RPMI8226 (cell line): ENCODE measurements at places on chromosomes 7 and 10.

- peak; percentile 3 for DNase-seq
Observed at GRCh38 chr10:93993782-93994437, at the start of gene PLCE1. Gene PLCE1, plus strand, starts transcription at chr10:93993931. Its CDS starts 37,116 bp downstream, at chr10:94031047.

DNA sequence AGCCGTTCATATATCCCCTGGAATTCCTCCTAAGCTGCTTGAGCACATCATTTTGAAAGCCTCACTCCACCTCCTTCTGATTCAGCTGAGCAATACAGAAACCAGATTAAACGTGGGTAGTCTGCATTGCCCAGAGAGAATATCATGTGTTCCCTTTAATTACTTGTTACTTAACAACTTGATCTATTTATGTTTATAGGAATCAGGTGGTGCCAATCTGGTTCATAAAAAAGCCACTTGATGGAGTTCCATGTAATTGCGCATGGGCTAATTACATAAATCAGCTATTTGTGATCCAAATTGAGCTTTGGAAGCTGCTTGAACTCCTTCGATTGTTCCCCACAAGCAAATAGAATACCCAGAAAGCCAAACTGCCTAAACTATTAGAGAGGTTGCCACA lies 114.7 kb upstream of the ADCY1 start:
- no peak for DNase-seq

DNA sequence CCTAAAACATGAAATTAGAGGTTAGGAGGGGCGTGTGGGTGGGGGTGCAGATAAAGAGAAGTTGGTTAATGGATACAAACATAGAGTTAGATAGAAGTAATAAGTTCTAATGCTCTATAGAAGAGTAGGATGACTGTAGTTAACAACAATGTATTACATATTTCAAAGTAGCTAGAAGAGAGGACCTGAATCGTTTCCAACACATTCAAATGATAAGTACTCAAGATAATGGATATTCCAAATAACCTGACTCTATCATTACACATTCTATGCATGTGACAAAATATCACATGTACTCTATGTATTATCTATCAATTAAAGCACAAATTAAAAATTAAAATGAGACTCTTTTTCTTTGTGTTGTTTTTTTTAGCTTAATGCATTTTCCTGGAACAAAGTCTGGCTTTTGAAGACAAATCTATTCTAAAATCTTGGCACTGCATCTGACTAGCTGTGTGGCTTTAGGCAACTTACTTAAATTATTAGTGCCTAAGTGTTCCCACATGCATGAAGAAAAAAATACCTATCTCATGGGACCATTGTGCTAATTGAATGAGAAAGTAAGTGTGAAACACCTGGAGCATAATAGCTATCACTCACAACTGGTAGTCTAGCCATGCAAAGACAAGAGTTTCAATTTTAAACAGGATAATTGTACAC lies 75.7 kb downstream of the SEMA3C start:
- no peak for DNase-seq

GRCh38 chr7:97025983-97026714 lies 1.5 kb upstream of the DLX5 start:
- DNase-seq, result no peak

- DNase-seq, result no peak
Observed at GRCh38 chr10:91700273-91700672, 67.4 kb upstream of the PPP1R3C start.

DNA sequence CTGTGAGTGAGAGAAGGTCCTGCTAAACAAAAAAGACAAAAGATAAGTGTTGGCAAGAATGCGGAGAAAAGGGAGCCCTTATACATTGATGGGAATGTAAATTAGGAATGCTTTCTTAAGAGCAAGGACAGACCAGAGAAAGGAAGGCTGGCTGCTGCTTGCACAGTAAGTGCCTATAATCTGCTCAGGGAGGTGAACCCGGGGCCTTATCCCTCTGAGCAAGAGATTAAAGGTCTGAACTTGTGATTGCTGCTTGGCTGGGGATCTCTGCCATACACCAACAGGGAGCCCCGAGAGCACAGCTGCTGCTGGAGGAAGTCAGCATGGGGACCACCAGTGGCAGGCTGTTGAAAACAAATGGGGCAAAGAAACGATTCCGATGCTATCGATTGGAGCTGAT lies 32.0 kb upstream of the CRTAC1 start:
- no peak for DNase-seq

DNA sequence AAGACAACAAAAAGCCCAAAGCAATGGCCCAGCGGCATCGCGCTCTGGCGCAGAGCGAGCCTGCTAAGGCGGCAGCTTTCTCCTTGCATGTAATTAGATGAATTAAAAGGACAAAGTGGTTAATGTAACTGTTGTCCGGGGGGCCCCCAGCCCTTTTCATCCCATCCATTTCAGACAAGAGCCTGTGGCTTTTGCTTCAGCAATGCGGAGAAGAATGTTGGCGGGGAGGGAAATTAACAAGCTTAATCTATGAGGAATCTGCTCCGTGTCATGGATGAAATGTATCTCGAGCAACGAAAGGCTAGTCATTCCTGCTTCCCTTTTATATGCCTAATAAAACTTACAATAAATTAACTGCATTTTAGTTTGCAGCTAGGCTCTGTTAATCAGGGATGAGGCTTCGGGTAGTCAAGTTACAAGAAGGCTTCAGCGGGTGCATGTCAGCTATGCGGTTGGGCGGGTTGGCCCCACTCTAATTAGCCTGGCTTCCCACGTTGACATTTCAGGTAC lies 203.3 kb downstream of the BUB3 start:
- DNase-seq, result no peak

GRCh38 chr7:66921918-66922486 lies 977 bp downstream of the TMEM248 start:
- DNase-seq, result peak; percentile 67

DNA sequence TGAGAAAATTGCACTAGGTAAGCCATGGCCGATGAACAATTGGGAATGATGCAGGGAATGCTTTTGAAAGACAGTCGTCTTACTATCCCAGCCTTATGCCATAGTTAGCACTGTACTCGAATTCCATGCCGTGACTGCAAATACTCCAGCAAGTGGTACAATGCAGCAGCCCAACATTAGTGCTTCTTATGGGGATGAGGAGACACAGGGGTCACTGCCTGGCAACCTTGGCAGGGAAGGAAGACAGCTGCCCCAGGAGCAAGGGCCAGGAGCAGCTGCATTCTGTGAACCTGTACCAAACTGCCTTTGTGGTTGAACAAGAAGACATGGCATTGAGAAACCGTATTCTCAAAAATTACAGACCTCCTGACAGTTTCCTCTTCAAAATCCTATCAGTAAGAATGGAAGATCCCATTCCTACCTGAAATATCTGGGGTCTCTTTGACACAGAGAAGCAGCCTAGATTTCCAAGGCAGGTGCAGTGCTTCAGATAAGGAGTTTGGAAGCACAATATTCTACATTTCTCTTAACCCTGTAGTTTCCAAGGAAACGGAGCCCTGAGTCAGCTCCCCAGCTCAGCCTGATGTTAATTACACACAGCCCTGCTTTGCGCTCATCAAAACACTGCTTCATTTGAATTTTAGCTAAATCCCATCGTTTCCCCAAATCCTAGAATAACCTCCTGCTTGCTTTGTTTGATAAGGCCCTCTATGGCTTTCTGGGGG lies 49.0 kb upstream of the FRMD4A start:
- DNase-seq, result no peak

DNA sequence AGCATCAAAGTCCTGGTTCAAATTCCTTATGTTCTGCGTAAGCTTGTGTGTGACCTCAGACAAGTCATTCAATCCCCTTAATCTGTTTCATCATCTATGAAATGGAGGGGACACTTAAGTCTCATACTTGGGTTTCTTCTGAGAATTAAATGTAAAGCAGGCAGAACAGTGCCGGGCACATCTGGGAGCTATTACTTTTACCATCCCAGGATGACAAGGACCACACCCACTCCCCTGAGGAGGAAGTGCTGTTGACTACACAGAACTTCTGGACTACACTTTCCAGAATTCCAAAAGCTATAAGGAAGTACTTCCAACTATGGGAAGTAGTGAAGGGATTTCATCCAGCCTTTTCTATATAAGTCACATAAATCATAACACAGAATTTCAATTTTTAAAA lies 294.9 kb downstream of the IPMK start:
- DNase-seq, result no peak

- no peak for DNase-seq
Observed at GRCh38 chr10:3137958-3138726, 34.4 kb downstream of the PITRM1 start.

GRCh38 chr10:35795131-35795824 lies 153.2 kb upstream of the FZD8 start:
- DNase-seq, result no peak

DNA sequence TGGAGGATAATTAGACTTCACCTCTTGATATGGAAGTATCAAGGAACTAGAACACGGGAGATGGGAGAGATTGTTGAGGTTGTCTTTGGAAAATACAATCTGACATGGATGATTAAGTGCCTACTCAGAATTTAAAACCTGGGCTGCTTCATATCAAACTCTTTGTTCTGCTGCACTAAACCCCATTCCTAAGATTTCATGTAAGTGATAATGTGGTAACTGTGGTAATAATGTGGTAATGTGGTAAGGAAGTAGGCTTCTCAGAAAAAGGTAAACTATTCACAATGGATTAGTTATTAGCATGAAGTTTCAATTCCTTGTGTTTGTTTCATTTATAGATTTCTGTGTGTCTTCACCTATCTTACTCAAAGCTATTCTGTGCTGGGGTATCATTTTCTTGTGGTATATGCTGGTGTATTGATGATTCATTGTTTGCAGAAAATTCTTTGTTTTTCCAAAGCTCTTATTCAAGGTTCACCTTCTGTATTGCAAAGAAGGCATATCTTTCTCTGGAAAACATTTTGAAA lies 129.9 kb upstream of the TAC1 start:
- DNase-seq, result no peak

DNA sequence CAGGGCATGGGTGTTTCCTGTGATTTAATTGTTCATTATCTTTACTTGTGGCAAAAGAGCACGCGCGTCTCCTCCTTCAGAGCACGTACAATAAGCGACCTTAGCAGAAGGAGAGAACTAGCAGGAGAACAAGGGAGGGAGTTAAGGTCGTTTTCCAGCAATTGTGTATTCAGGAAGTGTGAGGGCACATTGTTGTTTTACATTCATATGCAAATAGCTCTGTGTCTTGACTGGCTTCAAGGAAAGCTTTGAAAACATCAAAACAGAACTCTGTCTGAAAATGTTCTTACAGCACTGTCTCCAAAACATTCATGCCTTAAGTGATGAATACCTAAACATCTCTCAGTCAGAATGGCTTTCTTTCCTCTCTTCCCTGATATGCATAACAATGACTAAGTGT lies 499.1 kb downstream of the ACTR3B start:
- DNase-seq, result no peak

DNA sequence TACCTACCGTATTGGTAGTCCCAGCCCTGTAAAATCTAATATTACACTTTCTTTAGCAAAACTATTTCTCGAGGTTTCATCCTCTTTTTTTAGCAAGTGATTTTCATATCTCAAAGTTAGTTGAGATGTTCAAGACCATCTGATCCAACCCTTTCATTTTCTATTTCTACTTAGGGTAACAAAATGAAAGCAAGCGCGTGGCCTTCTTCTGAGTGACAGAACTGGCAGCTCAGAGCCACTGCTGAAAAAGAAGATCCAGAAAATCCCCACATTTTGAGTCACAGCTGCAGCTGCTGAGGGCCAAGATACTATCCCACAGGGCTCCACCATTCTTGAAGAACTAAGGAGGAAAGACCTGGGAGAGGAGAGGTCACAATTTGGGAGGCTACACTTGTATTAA lies 24.8 kb upstream of the ZNF800 start:
- no peak for DNase-seq

DNA sequence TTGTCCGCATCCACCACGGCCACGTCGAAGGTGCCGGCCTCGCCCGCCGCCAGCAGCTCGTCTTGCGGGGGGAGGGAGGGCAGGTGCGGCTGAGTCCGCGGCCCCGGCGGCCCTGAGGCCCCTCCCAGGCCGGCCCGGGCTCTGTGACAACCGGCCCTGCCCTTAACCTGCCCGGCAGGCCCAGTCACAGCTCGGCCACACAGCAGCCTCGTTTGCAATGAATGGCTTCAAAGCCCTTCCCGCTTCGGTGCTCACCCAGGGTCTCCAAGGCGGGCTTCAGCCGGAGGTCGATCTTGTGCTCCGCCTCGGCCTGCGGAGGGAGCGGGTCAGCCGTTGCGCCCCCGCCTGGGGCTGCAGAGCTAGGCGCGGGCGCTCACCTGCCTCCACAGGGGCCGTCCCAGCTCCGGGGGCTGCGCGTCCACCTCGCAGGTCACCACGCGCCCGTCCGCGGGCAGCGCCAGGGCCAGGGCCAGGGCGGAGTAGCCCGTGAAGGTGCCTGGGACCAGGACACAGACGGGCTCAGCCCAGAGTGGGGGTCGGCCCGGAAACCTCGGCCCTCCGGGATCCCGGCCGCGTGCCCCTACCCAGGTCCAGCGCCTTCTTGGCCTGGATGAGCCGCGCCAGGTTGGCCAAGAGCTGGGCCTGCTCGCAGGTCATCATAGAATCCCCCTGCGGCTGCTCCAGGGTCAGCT lies 928 bp downstream of the COMTD1 start:
- DNase-seq, result no peak

DNA sequence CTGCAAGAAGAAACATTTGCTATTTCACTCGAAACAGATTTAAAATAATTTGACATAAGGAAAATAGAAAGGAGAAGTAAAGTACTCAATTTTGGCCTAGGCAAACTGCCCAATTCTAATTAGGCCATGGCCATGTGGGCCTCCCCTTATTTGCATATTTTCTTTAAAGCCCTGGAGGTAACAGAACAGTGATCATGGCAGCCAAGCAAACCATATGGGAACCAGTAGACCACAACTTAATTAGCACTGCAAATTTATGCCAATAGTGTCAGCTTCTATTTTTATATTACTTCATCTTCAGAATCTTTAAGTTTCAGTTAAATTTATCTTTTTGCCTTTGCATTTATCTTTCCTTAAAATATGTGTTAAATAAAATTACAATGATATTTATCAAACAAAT lies 63.3 kb upstream of the THSD7A start:
- DNase-seq, result no peak

DNA sequence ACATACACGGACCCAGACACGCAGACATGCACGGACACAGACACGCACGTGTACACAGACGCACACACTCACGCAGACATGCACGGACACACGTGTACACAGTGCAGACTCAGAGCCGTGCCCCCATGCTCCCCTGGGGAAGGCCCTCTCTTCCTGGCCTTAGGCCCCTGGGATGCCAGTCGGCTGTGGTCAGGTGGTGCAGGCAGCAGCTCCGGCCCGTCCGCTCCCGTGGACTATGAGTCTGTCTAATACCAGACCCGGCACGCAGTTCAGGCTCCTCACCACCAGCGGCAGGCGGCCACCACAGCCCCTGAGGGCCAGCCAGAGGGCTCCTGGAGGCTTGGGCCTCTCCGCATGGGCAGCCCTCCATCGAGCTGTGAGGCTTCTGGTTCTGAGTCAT lies 52.0 kb upstream of the NKX6-2 start:
- DNase-seq, result no peak

- DNase-seq, result no peak
Observed at GRCh38 chr7:43148161-43148731, 35.8 kb downstream of the HECW1 start.

- DNase-seq, result peak; percentile 57
Observed at GRCh38 chr10:122112625-122113160, 123.7 kb downstream of the TACC2 start.

DNA sequence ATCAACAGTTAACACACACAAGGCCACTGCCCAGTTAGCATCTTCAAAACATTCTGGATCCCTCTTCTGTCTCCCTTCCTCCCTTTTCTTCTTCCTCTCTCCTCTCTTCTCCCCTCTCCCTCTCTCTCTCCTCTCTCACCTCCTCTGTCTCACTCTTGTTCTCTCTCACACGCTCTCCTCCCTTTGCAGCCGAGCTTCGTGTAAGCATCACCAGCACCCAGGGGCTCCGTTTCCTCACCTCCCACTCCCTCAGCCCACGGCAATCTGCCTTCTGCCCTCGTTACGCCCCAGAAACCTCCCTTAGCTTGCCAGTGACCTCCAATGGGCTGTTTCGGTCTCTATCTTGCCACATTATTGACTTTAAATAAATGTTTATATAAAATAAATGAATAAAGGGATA lies 147.4 kb downstream of the TEX36 start:
- no peak for DNase-seq
